ENCODE measurements at places on chromosomes 4 and X.

- H3K27me3 ChIP-seq, result peaks cover 11% of the 10 kb centered on the region
- no peak overlapping the region for H3K4me3 ChIP-seq
- H3K4me1 ChIP-seq, result no peaks in the 10 kb centered on the region
- no peak overlapping the region for H3K27ac ChIP-seq
- no peaks in the 10 kb centered on the region for H3K36me3 ChIP-seq
These were observed 111.3 kb upstream of the ELOVL6 start for GRCh38 chr4:110309675-110310074.

- peaks cover 19% of the 10 kb centered on the region for H3K36me3 ChIP-seq
- no peak for DNase-seq
- H3K27me3 ChIP-seq, result no peaks in the 10 kb centered on the region
- no peak overlapping the region for H3K27ac ChIP-seq
These were observed 6.0 kb upstream of the TIMP1 start for GRCh38 chrX:47576021-47576898.

- peaks cover 25% of the 10 kb centered on the region for H3K27me3 ChIP-seq
- no peak for DNase-seq
- no peaks in the 10 kb centered on the region for H3K4me1 ChIP-seq
- H3K27ac ChIP-seq, result no peak overlapping the region
- H3K4me3 ChIP-seq, result no peak overlapping the region
- H3K36me3 ChIP-seq, result no peaks in the 10 kb centered on the region
These were observed 48.0 kb upstream of the TMEM33 start for GRCh38 chr4:41887277-41887676.

DNA sequence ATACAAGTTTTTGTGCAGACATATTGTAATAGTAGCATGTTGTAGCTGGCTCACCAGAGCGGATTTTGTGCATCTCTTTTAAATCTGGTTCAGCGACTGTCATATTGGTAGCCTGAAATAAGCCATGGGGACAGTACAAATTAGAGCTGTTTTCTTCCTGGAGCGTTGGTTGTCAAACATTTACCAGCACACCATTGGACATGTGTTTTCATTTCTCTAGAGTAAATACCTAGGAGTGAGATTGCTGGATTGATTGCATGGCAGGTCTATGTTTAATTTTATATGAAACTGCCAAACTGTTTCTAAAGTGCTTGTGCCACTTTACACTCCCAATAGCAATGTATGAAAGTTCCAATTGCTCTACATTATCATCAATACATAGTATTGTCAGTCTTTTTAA lies 2.6 kb upstream of the ARAF start:
- no peak overlapping the region for H3K27ac ChIP-seq
- no peak for DNase-seq
- no peak overlapping the region for H3K4me3 ChIP-seq

DNA sequence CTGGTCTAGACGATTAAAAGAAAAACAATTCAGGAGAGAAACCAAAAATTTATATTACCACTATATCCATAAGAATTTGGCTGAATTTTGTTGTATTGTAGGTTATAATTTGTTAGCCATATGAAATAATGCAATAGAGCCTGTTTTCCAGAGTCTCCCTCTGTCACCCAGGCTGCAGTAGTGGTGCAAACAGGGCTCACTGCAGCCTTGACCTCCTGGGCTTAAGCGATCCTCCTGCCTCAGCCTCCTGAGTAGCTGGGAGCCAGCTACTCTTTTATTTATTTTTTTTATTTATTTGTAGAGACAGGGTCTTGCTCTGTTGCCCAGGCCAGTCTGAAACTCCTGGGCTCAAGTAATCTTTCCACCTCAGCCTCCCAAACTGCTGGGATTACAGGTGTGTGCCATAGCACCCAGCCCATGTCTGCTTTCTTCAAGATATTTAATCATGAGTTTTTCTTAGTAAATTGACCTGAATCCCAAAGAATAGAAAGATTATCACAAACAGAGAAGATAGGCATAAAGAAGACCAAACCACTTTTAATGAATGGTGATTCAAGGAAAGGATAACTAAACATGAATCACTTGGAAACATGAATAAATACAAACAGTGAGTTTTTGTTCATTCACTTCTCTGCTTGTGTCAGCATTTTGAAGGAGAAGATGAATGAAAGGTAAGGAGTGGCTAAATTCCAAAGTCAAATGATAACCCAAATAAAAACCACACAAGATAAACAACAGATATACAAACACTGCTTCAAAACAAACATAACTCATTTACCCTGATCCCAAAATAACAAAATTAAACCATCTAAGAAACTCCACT lies 82.1 kb downstream of the PPP3CA start:
- no peak overlapping the region for H3K4me3 ChIP-seq
- H3K36me3 ChIP-seq, result peaks cover 3% of the 10 kb centered on the region
- DNase-seq, result no peak
- no peak overlapping the region for H3K27ac ChIP-seq

DNA sequence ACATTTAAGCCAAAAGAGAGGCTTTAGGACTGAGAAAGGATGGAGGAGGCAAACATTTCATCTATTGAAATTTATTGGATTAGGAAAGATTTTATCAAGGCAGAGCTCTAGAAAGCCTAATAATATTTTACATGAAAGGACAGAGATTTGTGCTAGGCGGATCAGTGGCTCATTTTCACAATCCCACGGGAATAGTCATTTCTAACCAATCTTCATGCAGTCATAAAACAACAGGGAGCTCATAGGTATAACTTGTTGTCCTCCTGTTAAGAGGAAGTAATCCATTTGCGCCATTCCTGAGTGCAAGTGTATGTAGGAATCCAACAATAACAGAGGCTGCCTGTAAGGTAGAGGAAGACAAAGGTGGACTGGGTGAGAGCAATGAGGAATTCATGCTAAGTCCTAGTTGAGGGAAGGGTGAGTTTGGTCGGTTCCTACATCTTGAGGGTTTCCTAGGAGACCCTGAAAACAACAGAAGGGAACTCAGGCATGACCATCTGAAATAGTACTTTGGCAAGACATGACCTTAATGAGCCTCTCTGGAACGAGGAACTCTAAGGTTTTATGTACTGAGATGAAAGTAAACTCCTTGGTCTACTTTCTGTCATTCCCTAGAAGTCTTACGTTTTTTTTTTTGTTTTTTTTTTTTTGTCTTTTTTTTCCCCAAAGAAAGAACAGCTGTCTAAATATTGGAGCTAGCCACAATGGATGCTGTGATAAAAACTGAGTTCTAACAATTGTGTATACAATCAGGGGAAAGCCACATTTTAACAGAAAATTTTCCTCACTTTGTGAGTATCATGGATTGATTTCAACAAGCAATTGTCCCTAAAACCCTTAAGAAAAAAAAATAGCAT lies 89.7 kb downstream of the GEMIN8 start:
- no peaks in the 10 kb centered on the region for H3K36me3 ChIP-seq
- H3K27me3 ChIP-seq, result peaks cover 18% of the 10 kb centered on the region
- peaks cover 4% of the 10 kb centered on the region for H3K4me1 ChIP-seq
- DNase-seq, result no peak
- no peak overlapping the region for H3K4me3 ChIP-seq

GRCh38 chrX:136689436-136689835 lies 41.5 kb downstream of the CD40LG start:
- no peaks in the 10 kb centered on the region for H3K27me3 ChIP-seq
- DNase-seq, result no peak
- peaks cover 34% of the 10 kb centered on the region for H3K4me1 ChIP-seq

DNA sequence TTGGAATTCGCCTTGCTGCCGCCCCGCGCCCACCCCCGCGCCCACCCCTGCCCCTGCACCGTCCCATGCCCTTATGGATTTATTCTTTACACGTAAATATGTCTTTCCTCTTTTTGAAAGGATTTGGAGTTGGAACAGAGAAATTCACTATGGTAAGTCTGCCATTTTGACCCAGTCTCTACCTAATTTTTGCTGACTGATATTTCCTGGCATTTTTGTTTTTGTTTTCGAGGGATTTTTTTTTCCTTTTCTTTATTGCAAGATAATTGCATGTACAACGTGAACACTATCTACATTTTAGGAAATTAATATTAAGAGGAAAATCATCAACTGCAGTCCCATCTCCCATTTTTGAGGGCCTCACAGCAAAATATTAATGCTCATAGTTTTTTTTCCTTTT lies 468 bp upstream of the SPIN2B start:
- peaks cover 7% of the 10 kb centered on the region for H3K36me3 ChIP-seq
- no peaks in the 10 kb centered on the region for H3K27me3 ChIP-seq
- peak overlapping the region; percentile 91 for H3K4me3 ChIP-seq

- no peak overlapping the region for H3K4me3 ChIP-seq
- peaks cover 10% of the 10 kb centered on the region for H3K27me3 ChIP-seq
- no peaks in the 10 kb centered on the region for H3K36me3 ChIP-seq
These were observed 39.4 kb upstream of the TET2 start for GRCh38 chr4:105107095-105107856.

DNA sequence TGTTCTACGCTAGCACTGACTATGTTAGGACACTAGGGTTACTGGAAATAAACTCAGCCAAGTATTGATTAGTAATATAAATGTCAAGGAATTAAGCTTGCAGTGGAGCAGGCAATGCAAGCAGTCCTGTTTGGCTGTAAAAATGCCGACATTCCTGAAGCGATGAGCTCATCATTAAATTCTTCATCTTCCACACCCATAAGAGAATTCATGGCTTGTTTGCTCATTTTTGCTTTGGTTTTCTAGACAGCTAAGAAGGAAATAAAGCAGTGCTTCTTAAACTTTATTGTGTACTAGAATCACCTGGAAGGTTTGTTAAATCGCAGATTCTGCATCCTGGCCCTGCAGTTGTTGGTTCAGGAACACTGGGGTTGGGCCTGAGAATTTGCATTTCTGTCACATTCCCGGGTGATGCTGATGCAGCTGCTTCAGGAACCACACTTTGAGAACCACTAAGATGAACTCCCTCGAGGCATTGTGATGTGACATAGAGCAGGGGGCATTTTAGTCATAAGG lies 17.8 kb downstream of the ANXA3 start:
- no peaks in the 10 kb centered on the region for H3K4me1 ChIP-seq
- DNase-seq, result no peak
- H3K27me3 ChIP-seq, result peaks cover 53% of the 10 kb centered on the region
- no peak overlapping the region for H3K27ac ChIP-seq
- H3K36me3 ChIP-seq, result no peaks in the 10 kb centered on the region

DNA sequence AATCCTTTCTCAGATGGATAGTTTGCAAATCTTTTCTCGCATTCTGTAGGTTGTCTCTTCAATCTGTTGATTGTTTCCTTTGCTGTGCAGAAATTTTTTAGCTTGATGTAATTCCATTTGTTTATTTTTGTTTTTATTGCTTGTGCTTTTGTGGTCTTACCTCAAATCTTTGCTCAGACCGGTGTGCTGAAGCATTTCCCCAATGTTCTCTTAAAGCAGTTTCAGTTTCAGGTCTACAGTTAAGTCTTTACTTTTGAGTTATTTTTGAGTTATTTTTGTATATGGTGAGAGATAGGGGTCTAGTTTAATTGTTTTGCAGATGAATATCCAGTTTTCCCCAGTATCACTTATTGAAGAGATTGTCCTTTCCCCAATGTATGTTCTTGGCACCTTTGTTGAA lies 18.2 kb upstream of the SLC25A14 start:
- no peaks in the 10 kb centered on the region for H3K36me3 ChIP-seq
- no peak for DNase-seq
- peaks cover 18% of the 10 kb centered on the region for H3K27me3 ChIP-seq
- no peak overlapping the region for H3K4me3 ChIP-seq
- no peaks in the 10 kb centered on the region for H3K4me1 ChIP-seq

DNA sequence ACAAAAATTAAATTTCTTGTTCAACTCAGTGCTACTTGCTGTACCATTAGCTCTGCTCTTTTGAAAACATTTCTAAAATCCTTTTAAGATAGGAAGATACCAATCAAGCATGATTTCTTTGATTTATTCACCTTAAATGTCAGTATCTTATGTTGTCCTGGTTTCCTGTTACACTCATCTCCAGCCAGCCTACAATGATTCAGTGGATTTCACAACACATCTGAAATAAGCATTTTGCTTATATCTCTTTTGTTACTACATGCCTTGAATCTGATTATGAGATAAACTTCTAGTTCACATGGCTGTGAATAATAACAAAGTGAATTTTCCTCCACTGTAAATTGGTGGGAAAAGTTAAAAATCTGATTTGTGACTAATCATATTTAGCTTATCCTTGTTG lies 112.5 kb upstream of the BMP3 start:
- no peak overlapping the region for H3K27ac ChIP-seq
- H3K4me1 ChIP-seq, result no peaks in the 10 kb centered on the region
- no peak for DNase-seq
- H3K4me3 ChIP-seq, result no peak overlapping the region
- no peaks in the 10 kb centered on the region for H3K36me3 ChIP-seq

- H3K27me3 ChIP-seq, result no peaks in the 10 kb centered on the region
- H3K36me3 ChIP-seq, result peaks cover 7% of the 10 kb centered on the region
- no peak for DNase-seq
- no peaks in the 10 kb centered on the region for H3K4me1 ChIP-seq
- H3K27ac ChIP-seq, result peak overlapping the region; percentile 15
These were observed 37.5 kb upstream of the ABCG2 start for GRCh38 chr4:88196013-88196365.

GRCh38 chrX:71622032-71622575 lies 3.8 kb upstream of the CXCR3 start:
- peak; percentile 14 for DNase-seq
- H3K4me1 ChIP-seq, result peaks cover 48% of the 10 kb centered on the region
- no peaks in the 10 kb centered on the region for H3K27me3 ChIP-seq
- peak overlapping the region; percentile 98 for H3K27ac ChIP-seq

- DNase-seq, result no peak
- peak overlapping the region; percentile 67 for H3K4me3 ChIP-seq
- H3K36me3 ChIP-seq, result peaks cover 30% of the 10 kb centered on the region
- H3K27ac ChIP-seq, result peak overlapping the region; percentile 84
These were observed 146.7 kb downstream of the SH3KBP1 start for GRCh38 chrX:19740744-19741143.

DNA sequence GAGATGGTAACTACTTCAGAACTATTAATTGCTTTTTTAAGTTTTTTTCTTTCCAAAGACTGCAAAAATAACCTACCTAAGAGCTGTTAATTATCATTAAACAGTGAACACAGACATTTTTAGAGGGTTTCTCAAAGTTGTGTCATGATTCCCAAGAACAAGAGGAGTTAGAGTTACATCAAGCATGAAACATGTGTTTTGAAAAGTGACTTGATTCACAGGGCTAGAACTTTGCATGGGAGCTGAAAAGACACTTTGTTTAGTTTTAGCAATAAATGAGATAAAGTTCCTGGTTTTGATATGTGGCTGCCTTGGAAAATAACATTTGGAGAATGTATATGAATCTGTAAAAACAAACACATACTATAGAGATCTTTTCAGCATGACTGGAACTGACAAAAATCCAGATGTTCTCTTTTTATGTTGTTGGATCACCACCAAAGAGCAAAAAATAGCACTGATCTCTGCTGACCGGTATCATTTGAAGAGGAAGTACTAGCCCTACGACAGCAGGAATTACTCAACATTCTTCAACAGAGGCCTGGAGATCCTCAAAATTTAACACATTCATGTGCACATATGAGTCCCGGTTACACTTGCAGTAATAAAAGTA lies 173.0 kb upstream of the PCDH18 start:
- H3K4me1 ChIP-seq, result no peaks in the 10 kb centered on the region
- no peak overlapping the region for H3K4me3 ChIP-seq
- H3K27ac ChIP-seq, result no peak overlapping the region

- no peaks in the 10 kb centered on the region for H3K27me3 ChIP-seq
- H3K4me1 ChIP-seq, result peaks cover 26% of the 10 kb centered on the region
- no peak for DNase-seq
- peak overlapping the region; percentile 62 for H3K4me3 ChIP-seq
- H3K36me3 ChIP-seq, result peaks cover 8% of the 10 kb centered on the region
- H3K27ac ChIP-seq, result peak overlapping the region; percentile 89
These were observed 85.4 kb downstream of the AFAP1 start for GRCh38 chr4:7854216-7854615.

- H3K27me3 ChIP-seq, result no peaks in the 10 kb centered on the region
- H3K4me1 ChIP-seq, result no peaks in the 10 kb centered on the region
- H3K36me3 ChIP-seq, result no peaks in the 10 kb centered on the region
- H3K4me3 ChIP-seq, result no peak overlapping the region
These were observed 20.8 kb upstream of the SERTM2 start for GRCh38 chrX:111490688-111491087.
